ENCODE measurements at places on chromosomes 11 and 22.

DNA sequence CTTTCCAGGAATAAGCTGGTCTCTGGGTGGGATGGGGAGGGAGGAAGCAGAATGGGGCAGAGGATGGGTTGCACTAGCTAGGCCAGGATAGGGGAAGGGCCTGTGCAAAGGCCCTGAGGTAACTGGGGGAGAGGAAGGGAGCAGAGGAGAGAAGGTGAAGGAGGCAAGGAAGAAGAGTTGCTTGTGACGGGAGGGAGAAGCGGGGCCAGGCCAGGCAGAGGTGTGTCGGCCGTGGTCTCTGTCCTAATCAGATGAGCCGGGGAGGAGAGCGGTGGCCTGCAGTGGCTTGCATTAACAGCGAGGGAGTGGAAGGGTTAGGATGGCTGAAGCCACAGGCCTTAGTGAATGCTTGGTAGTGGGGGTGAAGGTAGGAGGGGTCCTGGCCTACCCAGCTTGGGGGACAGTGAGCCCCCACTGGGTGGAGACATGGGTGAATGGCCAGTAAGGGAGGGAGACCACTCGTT, 6.0 kb upstream of the DERL3 start:
- no peak for DNase-seq

DNA sequence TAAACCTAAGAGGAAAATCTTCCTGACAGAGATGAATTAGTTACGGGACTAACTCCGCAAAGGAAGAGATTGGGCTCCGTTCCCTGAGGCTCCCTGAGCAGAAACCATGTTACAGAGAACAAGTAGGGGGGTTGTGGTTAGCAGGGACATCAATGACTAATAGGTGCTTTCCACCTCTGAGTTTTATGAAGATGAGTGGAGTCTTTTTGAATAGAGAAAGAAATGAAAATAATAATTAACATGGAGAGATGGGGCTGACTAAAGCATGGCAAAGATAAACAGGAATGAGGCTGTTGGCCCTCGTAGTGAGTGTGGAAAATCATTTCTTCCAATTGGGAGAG, 47.5 kb upstream of the PICALM start:
- DNase-seq, result no peak

- DNase-seq, result no peak
These were observed 169.7 kb downstream of the NXPE2 start for GRCh38 chr11:114848027-114848426.

GRCh38 chr22:22158965-22159364, 85.6 kb upstream of the VPREB1 start:
- no peak for DNase-seq

DNA sequence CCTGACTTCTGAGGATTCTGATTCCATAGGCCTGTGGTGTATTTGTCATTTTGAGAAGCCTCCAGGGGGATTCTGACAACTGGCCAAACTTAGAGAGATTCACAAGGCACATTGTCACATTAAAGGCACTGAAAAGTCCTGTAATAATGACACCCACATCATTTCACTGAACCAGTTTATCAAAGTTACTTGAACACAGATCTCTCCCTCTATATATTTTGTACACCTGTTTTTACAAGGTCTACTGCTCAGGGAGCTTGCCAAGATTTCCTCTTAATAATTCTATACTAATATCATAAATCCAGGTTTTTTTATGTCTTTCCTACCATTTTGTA, 50.0 kb downstream of the LRRC74B start:
- no peak for DNase-seq

DNA sequence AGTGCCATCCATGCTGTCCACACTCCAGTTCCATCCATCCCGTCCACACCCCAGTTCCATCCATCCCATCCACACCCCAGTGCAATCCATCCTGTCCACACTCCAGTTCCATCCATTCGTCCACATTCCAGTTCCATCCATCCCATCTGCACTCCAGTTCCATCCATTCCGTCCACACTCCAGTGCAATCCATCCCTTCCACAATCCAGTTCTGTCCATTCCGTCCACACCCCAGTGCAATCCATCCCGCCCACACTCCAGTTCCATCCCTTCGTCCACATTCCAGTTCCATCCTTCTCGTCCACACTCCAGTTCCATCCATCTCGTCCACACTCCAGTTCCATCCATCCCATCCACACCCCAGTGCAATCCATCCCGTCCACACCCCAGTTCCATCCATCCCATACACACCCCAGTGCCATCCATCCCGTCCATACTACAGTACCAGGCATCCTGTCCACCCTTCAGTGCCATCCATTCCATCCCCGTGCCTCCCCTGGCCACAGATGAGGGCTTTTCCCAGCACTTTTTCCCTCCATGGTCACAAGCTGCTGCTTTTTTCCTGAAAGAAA, 704.0 kb downstream of the BRD1 start:
- DNase-seq, result no peak

DNA sequence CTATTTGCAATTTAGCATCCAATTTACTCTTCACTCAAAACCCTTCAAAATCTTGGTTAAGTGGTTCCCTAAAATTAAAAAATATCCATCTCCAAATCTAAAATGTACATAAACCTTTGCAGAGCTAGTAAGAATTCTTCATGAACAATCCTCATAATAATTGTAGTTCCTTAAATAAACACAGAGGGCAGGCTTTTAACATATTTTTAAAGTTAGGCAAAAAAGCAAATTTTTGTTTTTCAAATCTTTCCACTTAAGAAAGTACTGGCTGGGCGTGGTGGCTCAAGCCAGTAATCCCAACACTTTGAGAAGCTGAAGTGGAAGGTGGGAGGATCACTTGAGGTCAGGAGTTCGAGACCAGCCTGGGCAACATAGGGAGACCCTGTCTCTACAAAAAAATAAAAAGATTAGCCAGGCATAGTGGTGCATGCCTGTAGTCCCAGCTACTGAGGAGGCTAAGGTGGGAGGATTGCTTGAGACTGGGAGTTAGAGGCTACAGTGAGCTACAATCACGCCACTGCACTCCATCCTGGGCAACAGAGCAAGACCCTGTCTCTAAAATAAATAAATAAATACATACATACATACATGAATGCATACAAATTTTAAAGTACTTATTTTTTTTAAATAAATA, 25.1 kb upstream of the PLAAT3 start:
- DNase-seq, result no peak

GRCh38 chr11:67023957-67024353, 1.0 kb downstream of the SYT12 start:
- DNase-seq, result no peak

DNA sequence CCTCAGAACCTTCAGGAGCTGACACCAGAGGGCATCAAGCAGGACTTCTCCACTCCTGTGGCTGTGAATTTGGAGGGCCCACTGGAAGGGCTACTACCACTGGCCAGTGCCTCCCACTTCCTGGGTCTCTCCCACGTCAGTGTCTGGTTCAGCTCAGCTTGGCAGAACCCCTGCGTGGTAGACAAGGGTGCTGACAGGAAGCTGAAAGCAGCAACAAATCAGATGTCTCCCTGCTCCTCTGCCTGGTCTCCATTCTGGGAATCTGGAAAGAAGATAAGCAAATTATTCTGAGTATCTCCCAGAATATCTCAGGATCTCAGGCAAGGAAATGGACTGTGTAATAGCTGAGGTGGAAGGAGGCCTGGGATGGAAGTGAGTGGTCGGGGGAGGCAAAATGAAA, 61.5 kb downstream of the TMPRSS5 start:
- DNase-seq, result no peak

DNA sequence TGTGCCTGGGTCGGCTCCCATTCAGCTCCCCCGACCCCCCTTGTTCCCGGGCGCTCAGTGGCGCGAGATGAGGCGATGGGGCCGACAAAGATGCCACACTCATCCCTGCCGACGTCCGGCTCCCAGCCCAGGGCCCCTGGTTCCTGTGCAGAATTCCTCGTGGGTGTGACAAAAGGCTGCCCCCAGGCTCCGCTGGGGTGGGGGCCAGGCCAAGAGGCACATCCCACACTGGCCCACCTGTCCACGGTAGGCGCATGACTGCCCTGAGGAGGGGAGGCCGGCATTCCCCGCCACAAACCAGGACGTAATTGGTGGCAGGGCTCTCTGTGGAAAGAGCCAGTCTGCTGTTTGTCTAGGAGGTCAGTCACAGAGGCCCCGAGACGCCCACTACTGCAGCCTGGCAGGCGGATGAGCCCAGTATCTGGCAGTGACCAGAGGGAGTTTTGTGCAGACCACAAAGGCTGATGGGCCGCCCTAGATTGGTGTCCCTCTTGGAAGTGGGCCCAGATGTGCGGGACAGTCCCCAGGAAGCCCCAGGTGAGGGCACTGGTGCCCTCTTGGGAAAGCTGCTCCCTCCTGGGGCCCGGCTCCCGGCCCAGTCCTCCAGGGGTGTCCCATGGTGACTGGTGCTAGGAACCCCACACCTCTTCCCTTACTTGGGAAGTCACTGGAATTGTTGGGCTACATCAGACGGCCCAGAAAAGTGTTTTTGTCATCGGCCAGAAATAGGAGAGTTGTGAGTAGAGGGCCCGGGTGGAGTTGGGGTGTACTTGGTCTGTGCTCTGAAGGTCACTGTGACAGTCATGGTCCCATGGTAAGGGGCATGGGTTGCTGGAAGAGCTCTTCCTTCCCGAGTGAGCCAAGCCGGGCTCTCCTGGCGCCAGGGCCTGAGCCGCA, 5.8 kb downstream of the CCND1 start:
- DNase-seq, result no peak

DNA sequence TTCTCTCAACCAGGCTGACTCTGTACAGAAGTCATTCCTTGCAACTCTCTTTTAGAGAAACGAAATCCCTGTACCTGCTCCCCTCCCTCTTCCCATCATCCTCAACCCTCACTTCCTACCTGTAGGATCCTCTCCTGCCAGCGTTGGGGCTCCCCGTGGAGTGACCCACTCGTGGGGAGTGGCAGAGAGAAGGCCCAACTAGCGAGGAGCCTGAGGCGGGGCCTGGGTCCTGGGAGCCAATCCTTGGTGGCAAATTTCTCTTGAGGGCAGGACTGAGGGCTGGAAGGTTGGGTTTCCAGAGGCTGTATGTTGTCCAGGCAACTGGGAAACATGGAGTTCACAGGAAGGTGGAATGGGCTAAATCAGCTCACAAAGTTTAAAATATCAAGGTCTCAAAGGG, 10.4 kb downstream of the NHERF4 start:
- no peak for DNase-seq

- DNase-seq, result no peak
These were observed 26.7 kb downstream of the TMEM184B start for GRCh38 chr22:38246046-38246658.

DNA sequence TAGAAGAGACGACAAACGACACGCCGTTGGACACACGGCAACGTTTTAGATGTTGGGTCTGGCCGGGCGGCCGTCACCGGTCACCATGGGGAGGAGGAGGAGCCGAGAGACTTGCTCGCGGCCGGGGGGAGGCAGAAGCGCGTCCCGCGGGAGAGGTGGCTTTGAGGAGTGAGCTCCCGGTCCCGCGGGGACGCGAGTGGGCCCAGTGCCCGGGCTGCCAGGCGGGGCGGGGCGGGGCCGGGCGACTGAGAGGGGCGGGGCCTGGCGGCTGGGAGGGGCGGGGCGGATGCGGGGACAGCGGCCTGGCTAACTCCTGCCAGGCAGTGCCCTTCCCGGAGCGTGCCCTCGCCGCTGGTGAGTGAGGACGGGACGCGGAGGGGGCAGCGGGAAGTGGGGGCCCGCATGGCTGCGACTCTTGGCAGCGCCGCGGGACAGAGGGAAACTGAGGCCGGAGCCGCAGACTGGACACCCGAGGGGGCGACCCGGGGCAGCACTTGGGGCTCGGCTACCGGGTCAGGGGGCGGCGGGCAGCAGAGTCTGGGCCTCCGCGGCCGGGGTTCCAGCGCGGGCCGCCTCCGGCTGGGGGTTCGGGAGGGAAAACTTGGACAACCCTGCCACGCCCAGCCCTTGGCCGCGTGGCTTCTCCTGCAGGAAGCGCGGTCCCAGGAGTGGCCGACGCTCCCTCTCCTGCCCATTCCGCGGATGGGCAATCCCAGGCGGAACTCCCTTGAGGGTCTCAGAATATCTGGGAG, at the start of gene TSPO:
TSS of gene TSPO (plus strand) at position 309 of the 752 bp plus-strand sequence. CDS start 7,680 bp downstream, outside the sequence.
- DNase-seq, result no peak

DNA sequence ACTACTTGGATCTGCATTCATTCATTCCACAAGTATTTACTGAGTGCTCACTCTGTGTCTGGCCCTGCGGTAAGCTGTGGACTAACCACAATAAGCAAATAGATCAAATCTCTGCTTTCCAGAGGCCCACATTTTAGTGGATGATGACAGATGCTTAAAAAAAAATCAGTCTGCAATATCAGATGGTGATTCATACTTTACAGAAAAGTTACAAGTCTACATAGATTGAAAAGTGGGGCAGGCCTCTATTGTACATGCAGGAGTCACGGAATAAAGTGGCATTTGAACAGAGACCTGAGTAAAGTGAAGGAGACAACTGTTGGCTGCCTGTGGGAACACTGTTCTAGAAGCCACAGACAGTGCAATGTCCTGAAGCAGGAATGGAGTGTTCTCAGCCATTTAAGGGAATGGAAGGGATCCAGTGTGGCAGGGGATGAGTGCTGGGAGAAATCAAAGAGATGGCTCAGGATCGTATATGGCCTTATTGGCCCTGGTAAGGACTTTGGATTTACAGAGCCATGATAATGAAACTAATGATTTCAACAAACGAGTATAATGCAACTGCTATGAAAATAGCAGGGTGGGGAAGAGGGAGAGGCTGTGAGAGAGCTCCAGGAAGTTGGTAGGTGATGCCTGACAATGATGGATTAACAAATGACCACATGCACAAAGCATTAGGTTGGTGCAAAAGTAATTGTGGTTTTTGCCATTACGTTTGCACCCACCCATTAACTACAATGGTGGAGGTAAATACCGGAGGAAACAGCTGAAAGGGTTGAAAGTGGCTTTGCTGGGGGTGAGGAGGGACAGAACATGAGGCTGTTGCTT, 31.1 kb downstream of the TMEM45B start:
- DNase-seq, result no peak

- DNase-seq, result no peak
These were observed 78.3 kb downstream of the CTTN start for GRCh38 chr11:70476669-70477068.

DNA sequence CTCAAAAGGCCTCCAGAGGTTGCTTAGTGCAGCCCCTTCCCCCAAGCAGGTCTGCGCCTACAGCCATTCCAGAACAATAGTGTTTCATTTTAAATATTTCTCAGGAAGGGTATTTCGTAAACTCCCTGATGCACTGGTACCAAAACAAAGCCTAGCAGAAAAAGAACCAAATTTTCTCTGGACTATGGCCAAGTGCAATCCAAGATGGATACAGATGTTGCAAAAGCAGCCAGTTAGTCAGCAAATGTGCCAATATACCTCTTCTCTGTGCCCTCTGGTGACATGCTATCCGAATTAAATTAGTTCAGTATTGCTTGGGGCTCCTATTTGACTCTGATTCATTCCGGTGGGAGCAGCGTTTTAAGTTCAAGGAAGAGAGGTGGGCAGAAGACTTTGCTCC, 247.8 kb downstream of the NTM start:
- no peak for DNase-seq

- no peak for DNase-seq
These were observed 45.9 kb upstream of the ARHGAP32 start for GRCh38 chr11:129237880-129238638.

- DNase-seq, result no peak
These were observed 44.1 kb upstream of the CHRM4 start for GRCh38 chr11:46435679-46436078.

DNA sequence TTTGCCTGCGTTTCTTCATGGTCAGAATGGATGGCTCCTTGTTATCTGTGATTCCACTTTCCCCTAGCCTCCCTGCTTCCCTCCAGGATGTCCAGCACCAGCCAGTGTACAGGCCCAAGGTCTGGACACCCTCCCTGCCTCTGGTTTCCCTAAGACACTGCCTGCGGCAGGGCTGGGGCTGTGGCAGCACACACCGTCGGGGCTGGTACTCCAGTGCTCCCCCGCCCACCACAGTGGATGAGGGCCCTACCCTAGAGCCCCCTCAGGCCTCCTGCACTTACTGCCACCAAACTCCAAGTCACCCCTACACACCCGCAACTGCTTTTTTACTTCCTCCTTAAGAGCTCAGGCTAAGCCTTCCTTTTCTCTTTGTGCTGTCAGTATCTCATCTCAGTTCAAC, 28.9 kb downstream of the ZNF214 start:
- DNase-seq, result no peak
